ENCODE measurements at places on chromosomes 2 and 18. TPM values are rescaled to one million over a fixed set of nuclear protein-coding genes. Genes with fewer than 3 reads are reported as not detected.
A peak's percentile ranks its signal among the peaks of the same experiment; 100 is the strongest.

DNA sequence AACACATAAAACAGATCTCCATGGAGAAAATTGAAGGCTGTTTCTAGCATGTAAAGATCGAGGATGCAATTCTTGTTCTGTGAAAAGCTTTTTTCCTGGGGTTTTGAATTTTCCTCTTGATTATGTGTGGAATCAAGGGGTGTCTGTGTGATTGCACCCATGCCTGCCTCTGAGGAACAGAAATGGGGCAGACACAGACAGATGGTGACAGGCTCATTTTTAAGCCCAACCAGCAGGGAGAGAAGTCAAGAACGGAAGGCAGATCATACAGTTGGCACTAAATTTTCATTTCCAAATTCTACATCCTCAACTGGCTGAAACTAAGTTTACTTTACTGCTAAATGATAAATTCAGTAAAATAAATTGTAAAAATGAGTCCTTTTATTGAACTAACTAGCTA lies 1037.7 kb upstream of the KLHL29 start:
- DNase-seq = no peak

GRCh38 chr18:57429167-57430078 lies 5.8 kb upstream of the ONECUT2 start:
- DNase-seq = no peak

- DNase-seq = no peak
Measured at GRCh38 chr2:189561371-189562038, 19.1 kb downstream of the SLC40A1 start.

DNA sequence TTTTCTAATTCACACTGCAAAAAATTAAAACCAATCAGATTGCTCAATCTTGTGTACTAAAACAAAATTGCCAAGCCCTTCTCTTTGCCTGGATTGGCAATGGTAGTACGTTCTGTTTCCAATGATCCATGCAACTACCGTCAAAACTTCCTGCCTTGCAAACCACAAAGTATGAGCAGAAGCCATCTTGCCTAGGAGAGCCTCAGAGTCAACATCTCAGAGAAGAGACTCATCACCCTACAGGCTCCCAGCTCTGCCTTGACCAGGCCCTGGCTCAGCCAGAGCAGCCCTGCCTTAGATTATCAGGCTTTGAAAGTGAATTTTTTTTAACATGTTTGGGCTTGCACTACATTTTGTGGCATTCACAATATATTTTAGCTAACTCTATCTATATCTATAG lies 574.1 kb downstream of the SATB2 start:
- no peak for DNase-seq

GRCh38 chr2:27303093-27304025 lies 4.9 kb downstream of the UCN start:
- no peak for DNase-seq

- DNase-seq = no peak
Measured at GRCh38 chr2:98034745-98035144, 39.0 kb upstream of the TMEM131 start.

GRCh38 chr2:177031438-177032180 lies 181.0 kb upstream of the HNRNPA3 start:
- no peak for DNase-seq

- no peak for DNase-seq
Measured at GRCh38 chr2:100208141-100208770, 65.9 kb upstream of the AFF3 start.

- DNase-seq = no peak
Measured at GRCh38 chr2:42923580-42924417, 131.4 kb upstream of the HAAO start.

GRCh38 chr2:42035241-42035640 lies 12.6 kb upstream of the PKDCC start:
- DNase-seq = no peak

DNA sequence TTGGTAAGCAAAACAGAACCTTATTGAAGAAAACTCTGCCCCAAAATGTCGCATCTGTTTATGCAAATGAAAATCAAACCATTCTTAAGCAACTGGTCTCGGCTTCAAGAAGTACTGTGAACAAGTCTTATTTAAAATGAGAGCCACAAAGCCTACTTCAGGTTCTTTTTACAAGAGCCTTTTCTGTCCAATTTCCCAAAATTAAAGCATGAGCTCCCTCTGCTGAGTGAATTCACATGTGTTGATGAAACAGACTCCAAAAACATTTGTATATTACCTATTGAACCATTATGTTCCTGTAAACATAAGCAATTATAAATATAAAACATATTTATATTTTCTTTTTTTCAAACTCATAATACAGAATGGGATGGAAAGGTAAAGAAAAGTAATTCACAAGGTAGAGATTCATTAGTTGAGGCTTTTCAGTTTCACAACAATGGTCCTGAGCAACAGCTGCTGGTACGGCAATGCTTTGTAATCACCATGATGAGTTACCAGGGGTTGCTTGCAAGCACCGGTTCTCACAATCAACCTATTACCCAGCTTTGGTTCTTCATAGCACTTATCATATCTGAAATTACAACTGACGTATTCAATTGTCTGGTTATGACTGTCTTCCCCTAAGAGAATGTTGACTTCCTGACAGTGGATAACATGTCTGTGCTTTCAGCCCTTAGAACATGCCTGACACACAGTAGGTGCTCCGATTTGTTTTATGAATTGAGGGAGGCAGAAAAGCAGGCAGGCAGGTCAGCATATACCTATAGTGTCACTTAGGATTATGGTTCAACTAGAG lies 108.4 kb upstream of the BZW1 start:
- DNase-seq = no peak

DNA sequence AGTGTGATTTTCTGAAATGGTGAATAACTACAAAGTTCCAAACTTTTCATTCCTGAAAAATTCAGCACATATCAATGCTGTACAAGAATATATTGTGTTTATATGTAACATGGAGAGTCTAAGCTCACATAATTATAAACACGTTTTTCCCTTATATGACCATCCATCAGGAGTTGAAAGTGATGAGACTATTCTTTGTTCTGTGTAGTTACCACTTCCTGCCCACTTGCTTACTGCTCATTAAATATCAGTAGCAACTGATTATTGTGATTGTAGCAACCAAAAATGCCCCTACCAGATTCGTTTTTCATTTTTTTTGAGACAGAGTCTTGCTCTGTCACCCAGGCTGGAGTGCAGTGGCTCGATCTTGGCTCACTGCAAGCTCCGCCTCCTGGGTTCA lies 30.8 kb downstream of the OTX1 start:
- no peak for DNase-seq

DNA sequence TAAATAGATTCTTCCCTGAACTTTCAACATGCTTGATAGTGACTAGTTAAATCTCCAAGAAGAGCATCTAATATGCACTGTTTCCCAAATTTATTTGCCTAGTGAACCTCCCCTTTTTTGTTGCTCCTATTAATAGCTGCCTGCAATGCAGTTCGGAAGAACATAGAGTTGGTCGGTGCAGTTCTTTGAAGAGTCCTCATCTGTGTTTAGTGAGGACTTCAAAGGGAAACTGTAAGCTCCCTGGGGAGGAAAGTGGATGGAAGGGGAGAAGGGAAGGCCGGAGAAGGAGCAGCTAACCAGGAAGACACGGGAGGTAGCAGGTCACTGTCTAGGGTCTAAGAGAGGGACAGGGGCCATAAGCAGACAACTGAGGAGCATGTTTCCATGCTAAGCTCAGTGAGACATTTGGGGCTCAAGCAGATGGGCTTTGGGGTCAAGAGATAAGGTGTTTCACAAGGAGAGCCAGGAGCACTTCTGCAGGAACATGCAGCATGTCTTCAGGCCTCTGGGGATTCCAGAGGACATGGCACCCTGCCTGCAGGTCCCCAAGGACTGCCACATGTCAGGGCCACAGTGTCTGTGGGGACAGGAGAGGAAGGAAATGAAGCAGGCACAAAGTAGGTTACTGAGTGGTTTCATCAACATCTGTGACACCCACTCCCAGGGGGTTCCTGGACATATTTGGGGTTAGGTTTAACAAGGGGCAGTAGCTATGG lies 48.7 kb upstream of the ANXA4 start:
- DNase-seq = no peak

- DNase-seq = no peak
Measured at GRCh38 chr2:9758741-9759140, 84.5 kb upstream of the TAF1B start.

DNA sequence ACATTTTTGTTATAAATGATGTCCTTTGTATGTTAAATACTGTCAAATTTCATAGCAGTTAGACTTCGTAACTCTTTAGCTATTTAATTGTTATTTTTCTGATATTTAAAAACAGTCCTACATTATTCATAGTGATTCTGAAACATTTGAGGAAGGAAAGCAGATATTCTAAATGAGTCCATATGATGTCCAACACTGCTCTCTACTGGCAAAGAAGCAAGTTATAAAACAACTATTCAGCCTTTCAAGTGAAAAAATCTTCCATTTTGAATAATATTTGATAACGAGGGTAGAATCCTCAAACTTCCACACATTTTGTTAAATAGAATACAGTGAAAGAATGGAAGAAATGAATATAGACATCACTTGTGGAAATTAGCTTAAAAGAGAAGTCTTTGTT lies 220.8 kb downstream of the GULP1 start:
- DNase-seq = peak; percentile 20

GRCh38 chr2:218727502-218728165 lies 17.0 kb downstream of the TTLL4 start:
- no peak for DNase-seq

DNA sequence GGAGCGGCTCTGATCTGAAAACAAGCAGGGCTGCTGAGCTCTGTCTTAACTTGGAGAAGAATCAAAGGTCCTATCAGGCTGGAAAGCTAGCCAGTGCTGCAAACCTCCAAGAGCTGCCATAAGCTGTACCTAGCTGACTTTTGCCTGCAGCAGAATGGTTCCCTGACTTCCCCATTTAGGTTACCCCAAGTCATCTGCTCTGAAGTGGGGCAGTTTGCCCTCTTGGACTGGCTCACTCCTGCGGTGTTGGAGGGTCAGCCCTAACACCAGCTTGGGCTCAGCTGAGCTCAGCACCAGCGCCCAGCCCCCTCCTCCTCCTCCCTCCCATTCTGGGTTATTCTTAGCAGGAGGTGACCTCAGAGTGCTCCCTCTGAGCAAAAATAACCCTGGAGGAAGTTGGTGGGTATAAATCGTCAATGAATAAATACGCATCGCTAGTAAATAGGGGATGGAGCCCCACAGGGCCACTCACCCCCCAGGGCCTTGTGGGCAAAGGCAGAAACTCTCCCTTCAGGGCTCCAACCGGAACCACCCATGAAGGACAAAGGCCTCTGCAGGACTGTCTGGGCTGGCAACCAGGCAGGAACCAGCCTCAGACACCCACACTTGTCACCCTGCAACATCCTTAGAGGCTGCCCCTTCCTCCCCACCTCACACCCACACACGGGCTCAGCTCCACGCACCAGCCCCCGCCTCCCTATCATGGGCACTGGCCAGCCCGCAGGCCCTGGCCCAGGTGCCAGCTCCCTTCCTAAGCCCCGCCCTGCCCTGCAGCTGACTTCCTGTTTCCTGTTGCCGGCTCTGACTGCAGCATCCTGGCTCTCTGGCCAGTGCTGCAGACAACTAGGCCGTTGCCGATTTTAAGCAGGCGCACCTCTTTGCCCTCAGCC lies 46.9 kb downstream of the DNMT3A start:
- DNase-seq = no peak

GRCh38 chr2:54471221-54471711 lies 15.1 kb downstream of the SPTBN1 start:
- peak; percentile 46 for DNase-seq

DNA sequence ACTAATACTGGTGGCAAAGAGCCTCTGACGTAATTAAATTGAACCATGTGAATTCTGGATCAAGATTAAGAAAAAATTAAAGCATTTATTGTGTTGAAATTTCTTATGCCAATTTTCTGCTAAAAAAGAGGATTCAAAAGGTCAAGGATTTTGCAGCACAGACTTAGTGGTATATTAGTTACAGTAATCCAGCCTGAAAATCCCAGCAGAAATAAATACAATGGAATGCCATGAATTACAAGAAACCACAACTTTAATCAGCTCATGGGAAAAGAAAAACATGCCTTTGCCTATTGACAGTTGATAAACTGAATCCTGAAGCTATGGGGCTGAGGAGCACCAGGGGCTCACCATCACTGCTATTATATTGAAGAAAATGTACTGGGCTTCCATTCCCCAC lies 114.8 kb upstream of the SATB2 start:
- no peak for DNase-seq

DNA sequence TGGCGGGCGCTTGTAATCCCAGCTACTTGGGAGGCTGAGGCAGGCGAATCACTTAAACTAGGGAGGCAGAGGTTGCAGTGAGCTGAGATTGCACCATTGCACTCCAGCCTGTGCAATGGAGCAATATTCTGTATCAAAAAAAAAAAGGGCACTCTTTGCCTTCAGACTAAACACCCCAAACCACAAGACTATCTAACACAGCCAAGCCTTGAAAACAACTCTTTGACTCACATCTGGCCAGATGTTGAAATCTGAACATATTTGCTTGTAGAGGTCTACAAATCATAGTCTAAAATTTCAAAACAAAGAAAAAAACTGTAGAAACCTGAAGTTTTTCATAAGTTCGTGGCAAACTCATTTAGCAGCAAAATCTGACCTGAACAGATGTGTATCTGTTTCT lies 94.9 kb downstream of the FAM161A start:
- no peak for DNase-seq

- DNase-seq = no peak
Measured at GRCh38 chr2:241224018-241224850, 35.8 kb downstream of the ANO7 start.

DNA sequence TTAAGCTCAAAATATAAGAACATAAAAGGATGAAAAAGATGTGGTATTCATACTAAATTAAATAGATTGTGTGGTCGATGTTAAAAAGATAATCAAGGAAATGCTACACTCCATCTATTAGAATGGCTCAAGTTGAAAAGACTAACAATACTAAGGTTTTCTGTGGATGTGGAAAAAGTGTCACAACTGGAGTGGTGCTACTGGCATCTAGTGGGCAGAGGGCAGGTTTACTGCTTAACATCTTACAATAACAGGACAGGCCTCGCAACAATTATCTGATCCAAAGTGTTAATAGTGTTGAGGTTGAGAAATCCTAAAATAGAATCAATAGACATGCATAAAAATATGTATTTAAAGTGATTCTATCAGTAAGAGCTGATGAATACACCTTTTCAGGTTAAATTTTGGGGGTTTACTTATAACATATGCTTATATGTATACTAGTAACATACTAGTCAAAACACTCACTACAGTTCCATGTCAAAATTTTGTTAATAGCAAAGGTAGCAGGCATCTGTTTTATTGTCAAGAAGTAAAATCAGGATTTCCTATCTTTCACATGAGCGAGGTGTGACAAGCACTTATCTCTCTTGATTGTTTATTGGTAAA lies 91.5 kb upstream of the TMEFF2 start:
- DNase-seq = no peak

Gene VIL1
- 20.6 TPM for polyA plus RNA-seq

Gene MOGAT1
- not detected for polyA plus RNA-seq

Gene BUB1
- polyA plus RNA-seq = 23.2 TPM

Gene CXCR4
- polyA plus RNA-seq = 47.1 TPM

Gene TNFAIP6
- 1.1 TPM for polyA plus RNA-seq

Gene KCMF1
- polyA plus RNA-seq = 58.4 TPM

Gene RRM2
- polyA plus RNA-seq = 59.3 TPM

Gene GCG
- not detected for polyA plus RNA-seq

Gene IHH
- 1.7 TPM for polyA plus RNA-seq

Gene GULP1
- polyA plus RNA-seq = 55.8 TPM

Gene SAG
- polyA plus RNA-seq = 0.24 TPM

Gene PLGLB1
- 27.1 TPM for polyA plus RNA-seq

Gene IL36B
- not detected for polyA plus RNA-seq
